GM23248 (cell line): ENCODE measurements at places on chromosomes 12 and 14. TPM values are rescaled to one million over a fixed set of nuclear protein-coding genes. Genes with fewer than 3 reads are reported as not detected.

FAR2 gene
- 3.3 and 3.6 TPM in 2 replicates for polyA plus RNA-seq

GDF3 gene
- not detected in 2 replicates for polyA plus RNA-seq

- DNase-seq = no peak
Observed at GRCh38 chr12:18922851-18923250, 184.9 kb downstream of the CAPZA3 start.

DNA sequence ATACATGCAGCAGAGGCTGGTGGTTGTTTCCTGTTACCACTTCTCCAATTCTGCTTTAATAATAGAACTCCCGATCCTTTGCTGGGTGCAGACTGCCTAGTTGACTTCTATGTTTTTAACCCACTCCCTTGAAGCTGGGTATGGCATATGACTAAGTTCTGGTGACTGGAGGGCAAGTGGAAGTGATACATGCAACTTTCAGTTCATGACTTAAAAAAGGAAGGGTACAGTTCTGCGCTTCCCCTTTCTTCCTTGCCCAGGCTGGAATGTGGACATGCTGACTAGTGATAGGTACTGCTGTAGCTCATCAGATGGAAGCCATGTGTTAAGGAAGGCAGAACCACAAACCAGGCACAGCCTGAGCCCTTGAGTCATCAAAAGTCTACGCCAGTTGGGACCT, 2.4 kb upstream of the A2M start:
- DNase-seq = peak; percentile 32

- peak; percentile 47 for DNase-seq
Observed at GRCh38 chr12:59651229-59651920, 55.5 kb downstream of the SLC16A7 start.

- peak; percentile 47 for DNase-seq
Observed at GRCh38 chr14:66600416-66600815, 92.5 kb downstream of the GPHN start.

- peak; percentile 37 for DNase-seq
Observed at GRCh38 chr12:56062996-56063395, 17.0 kb upstream of the ERBB3 start.

DNA sequence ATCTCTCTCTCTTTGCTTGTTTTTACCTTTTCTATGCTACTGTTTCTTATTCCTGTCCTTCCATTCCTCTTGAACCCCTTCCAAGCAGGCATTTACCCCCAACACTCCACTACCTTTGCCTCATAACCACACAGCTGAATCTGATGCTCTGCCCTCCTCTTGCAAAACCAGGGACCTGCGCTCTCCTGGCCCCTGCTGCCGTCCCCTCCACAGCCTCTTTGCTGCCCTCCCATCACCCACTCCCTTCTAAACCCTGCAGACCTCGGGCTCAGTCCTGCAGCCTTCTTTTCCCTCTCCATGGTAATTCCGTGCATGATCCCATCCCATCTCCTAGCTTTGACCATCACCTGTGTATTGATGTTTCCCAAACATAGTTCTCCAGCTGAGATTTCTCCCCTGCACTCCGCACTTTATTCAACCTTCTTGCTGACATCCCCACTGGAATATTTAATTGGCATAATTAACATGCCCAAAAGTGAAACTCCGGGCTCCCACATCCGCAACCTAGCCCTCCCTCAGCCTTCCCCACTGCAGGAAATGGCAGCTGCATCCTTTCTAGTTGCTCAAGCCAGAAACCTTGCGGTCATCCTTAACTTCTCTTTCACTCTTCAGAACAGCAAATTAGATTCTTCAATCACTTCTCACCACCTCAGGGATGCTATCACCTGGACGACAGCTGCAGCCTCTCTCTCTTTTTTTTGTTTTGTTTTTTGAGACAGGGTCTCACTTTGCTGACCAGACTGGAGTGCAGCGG, 16.0 kb downstream of the FIGNL2 start:
- DNase-seq = no peak

- peak; percentile 43 for DNase-seq
Observed at GRCh38 chr14:52342849-52343596, 28.9 kb downstream of the PTGER2 start.

DNA sequence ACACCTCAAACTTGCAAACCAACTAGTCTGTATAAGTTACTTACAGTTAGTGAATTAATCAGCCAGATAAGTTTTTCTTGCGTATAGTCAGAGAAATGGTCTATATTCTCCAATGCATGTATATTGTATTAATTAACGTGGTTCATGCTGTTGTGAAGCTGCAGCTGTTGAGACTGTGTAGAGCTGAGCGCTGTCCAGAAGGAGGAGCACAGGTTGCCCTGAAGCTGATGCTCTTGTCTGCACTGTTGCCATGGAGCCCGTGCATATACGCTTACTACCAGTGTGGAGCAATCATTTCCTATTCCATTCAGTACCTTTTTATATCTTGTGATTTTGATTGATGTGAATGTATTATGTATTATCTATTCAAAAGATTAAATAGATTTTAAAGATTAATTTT, 74.3 kb upstream of the ARID2 start:
- no peak for DNase-seq

- no peak for DNase-seq
Observed at GRCh38 chr12:96176575-96176974, 17.6 kb upstream of the ELK3 start.

GRCh38 chr12:10721651-10722501, 1.2 kb downstream of the YBX3 start:
- DNase-seq = peak; percentile 97

DNA sequence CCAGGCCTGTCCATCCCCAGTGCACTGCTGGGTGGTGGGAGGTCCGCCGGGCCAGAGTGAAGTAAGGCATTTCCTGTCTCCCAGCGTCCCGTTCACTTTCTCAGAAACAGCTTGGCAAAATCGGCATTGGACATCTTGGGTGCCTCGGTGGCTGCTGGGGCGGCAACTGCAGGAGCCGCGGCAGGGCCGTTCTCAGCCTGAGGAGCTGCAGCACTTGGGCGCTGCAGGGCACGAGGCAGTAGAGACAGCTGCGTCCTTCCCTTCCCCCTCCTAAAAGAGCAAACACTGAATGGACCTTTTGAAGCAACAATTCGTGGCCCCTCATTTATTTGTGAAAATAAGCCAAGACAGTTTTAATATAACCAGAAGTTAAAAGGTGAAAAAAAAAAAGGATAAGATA, 8.3 kb downstream of the FICD start:
- DNase-seq = no peak

DNA sequence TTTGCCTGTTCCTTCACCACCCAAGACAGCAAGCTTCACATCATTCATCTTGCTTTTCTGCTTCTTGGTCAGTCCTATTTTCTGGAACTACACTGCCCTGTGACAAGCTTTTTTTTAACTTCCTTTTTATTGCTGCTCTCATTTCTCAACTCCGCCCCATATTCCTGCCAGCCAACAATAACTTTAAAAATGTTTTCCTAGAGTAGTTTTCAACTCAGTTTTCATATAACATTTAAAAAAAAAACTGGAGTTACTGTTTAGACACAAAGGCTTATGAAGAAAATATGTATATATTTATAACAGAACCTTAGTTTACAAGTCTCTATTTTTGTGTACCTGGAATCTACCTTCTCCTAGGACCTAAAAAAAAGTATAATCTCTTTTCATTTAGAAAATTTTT, at the start of gene RERGL:
TSS of gene RERGL (minus strand) at position 101 of the 400 bp plus-strand sequence. CDS start at position 48, 53 bp downstream.
- no peak for DNase-seq

DNA sequence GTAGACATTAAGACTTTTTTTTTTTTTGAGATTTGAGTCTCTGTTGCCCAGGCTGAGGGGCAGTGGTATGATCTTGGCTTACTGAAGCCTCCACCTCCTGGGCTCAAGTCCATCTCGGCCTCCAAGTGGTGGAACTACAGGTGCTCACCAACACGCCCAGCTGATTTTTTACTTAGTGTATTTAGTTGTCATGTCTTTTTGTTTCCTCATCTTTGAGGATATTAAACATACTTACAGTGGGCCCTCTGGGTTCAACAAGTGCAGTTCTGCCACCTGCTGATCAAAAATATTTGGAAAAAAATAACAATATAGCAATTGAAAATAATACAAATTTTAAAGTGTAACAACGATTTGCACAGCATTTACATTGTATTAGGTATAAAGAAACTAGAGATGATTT, 4.4 kb upstream of the B4GALNT1 start:
- DNase-seq = peak; percentile 10
